ENCODE measurements at places on chromosomes 6 and 20.

DNA sequence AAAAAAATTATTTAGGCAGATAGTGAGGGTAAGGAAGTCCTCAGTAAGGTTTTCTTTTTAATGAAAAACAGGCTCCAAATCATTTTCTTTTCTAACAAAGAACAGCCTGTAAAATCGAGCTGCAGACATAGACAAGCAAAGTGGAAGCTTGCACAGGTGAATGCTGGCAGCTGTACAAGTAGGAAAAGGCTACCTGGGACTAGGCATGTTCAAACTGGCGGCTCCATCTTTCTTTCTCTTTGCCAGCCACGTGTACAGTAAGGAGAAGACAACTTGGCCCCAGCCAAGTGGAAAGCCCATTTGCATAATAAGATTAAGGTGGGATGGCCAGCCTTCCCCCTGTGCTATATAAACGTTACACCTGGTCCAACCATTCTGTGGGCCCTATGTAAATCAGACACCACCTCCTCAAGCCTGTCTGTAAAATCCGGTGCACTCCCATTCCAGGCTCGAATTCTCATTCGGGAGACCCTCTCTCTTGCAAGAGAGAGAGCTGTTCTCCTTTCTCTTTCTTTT is 27.0 kb upstream of the SLC2A12 start:
- H3K36me3 ChIP-seq = no peaks in the 10 kb centered on the region
- no peak overlapping the region for H3K4me3 ChIP-seq
- no peak for DNase-seq
- H3K27me3 ChIP-seq = no peaks in the 10 kb centered on the region
- H3K4me1 ChIP-seq = peaks cover 5% of the 10 kb centered on the region
- no peak overlapping the region for H3K27ac ChIP-seq

DNA sequence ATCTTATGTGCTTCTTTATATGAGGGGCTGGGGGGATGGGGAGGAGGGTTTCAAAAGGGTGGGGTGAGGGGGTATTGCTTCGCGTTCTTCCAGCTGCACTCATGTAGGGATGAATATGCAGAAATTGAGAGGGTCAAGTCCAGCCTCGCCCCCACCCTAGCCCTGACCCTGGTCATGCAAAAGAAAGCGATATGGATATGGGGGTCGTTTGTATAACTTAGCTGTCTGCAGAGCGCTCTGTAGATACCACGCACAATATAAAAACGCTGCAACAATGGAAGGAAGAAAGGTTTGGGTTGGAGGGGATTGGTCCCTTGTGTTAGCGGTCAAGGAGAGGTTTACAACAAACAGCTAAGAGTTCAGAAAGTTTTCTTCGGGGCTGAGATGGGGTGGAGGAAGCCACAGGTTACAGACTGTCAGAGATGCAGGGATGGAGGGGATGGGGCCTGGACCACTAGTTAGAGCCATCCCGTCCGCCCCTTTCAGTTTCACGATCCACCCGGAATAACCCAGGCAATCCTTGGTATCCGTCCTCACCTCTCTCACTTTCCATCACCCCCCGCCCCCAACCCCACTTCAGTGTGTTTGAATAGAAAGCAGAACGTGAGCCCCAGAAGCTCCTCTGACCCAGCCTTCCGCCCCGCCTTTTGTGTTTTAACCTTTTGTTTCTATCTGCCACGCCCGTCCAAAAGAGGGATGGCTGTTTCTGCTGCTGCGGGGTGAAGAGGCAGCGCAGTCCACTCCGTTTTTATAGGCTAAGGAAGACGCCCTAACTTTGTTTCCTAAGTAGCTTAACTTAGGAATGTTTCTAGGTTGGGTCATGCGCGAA is 73.5 kb downstream of the SOX4 start:
- peak overlapping the region; percentile 21 for H3K27ac ChIP-seq
- H3K4me3 ChIP-seq = peak overlapping the region; percentile 79
- no peaks in the 10 kb centered on the region for H3K27me3 ChIP-seq
- H3K4me1 ChIP-seq = peaks cover 2% of the 10 kb centered on the region

- no peak overlapping the region for H3K27ac ChIP-seq
- no peak overlapping the region for H3K4me3 ChIP-seq
- H3K27me3 ChIP-seq = peaks cover 2% of the 10 kb centered on the region
- peak; percentile 57 for DNase-seq
These were observed 1.1 kb downstream of the TCP11 start for GRCh38 chr6:35139924-35140638.

GRCh38 chr6:45421709-45422502 is 44.2 kb upstream of the SUPT3H start:
- peak overlapping the region; percentile 73 for H3K4me3 ChIP-seq
- H3K36me3 ChIP-seq = peaks cover 15% of the 10 kb centered on the region
- peak; percentile 48 for DNase-seq
- H3K27ac ChIP-seq = no peak overlapping the region
- peaks cover 15% of the 10 kb centered on the region for H3K4me1 ChIP-seq

DNA sequence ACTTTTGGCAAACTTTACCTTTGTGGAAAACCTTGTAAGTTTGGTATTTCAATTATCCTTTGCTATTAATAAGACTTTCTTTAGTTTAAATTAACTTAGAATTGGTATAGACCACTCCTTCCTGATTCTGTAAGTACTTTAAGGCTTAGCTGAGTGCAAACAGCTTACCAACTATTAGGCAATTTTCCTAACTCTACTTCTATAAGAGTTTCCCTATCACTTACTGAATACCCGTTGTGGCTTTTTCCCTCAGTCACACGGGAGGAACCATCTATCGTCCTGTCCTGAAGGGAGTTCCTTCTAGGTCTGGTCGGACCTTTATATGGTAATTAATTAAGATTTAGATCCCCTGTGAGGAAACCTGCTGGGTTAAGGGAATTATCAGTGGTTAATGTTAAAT is 9.6 kb downstream of the SLC35A1 start:
- H3K27ac ChIP-seq = no peak overlapping the region
- H3K27me3 ChIP-seq = no peaks in the 10 kb centered on the region
- H3K4me3 ChIP-seq = no peak overlapping the region
- no peaks in the 10 kb centered on the region for H3K4me1 ChIP-seq
- peaks cover 4% of the 10 kb centered on the region for H3K36me3 ChIP-seq
- DNase-seq = no peak

GRCh38 chr6:137358273-137358672 is 135.9 kb downstream of the OLIG3 start:
- no peak overlapping the region for H3K4me3 ChIP-seq
- no peak for DNase-seq
- H3K27ac ChIP-seq = no peak overlapping the region
- H3K4me1 ChIP-seq = peaks cover 12% of the 10 kb centered on the region

- no peak overlapping the region for H3K27ac ChIP-seq
- no peak for DNase-seq
- no peaks in the 10 kb centered on the region for H3K36me3 ChIP-seq
- no peak overlapping the region for H3K4me3 ChIP-seq
These were observed 16.0 kb downstream of the ECT2L start for GRCh38 chr6:138811866-138812265.

DNA sequence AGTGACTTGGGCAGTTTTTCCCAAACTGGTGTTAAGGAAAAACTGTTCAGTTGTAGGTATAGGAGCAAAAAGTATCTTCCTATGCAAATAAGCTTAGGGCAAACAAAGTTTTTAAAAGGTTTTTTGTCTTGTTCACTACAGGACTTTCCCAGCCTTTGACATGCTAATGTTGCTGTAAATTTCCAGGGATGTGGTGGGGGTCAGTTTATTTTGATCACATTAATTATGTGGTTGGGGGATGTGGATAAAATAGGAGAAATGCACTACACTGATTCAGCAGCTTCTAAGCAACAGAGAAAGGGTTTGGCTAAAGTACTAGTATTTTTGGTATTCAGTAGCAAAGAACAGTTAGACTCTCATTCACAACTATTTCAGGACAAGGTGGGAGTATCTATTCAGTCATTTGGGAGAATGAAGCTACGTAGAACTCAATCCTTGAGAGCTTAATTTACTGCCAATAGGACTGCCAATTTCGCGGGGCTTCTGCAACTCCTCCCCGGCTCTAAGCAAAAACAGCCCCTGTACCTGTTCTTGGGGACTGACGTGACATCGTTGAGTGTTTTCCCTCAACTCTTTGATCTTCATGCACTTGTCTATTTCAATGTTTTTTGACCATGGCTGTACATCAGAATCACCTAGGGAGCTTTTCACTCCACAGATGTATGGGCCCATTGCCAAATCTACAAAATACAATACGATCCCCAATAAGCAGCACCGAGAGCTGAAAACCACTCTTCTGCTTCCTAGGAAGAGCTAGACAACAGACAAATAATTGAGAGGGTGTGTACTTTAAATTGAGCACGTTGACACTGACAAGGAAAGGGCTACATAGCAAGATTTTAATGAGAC is 94.8 kb upstream of the NHSL1 start:
- H3K27ac ChIP-seq = no peak overlapping the region
- H3K4me3 ChIP-seq = no peak overlapping the region
- H3K36me3 ChIP-seq = no peaks in the 10 kb centered on the region
- peaks cover 23% of the 10 kb centered on the region for H3K4me1 ChIP-seq
- DNase-seq = no peak

DNA sequence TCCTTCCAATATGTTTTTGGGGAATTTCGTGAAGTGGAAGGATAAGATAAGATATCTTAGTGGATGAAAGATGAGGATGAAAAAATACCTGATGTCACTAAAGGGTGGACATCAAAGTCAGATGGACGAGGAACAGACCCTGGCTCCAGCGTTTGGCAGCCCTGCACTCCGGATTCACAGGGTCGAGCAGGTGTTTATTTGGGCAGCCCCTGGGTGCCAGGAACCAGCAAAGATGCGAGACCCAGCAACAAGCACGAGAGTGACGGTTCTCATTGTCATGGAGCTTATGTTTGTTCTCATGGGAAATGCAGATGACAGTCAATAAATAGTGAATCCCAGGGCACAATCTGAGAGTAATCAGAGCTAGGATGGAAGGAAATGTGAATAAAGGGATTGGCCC is 131.1 kb downstream of the PHACTR3 start:
- H3K27me3 ChIP-seq = no peaks in the 10 kb centered on the region
- no peak overlapping the region for H3K27ac ChIP-seq
- H3K4me3 ChIP-seq = no peak overlapping the region
- no peak for DNase-seq

DNA sequence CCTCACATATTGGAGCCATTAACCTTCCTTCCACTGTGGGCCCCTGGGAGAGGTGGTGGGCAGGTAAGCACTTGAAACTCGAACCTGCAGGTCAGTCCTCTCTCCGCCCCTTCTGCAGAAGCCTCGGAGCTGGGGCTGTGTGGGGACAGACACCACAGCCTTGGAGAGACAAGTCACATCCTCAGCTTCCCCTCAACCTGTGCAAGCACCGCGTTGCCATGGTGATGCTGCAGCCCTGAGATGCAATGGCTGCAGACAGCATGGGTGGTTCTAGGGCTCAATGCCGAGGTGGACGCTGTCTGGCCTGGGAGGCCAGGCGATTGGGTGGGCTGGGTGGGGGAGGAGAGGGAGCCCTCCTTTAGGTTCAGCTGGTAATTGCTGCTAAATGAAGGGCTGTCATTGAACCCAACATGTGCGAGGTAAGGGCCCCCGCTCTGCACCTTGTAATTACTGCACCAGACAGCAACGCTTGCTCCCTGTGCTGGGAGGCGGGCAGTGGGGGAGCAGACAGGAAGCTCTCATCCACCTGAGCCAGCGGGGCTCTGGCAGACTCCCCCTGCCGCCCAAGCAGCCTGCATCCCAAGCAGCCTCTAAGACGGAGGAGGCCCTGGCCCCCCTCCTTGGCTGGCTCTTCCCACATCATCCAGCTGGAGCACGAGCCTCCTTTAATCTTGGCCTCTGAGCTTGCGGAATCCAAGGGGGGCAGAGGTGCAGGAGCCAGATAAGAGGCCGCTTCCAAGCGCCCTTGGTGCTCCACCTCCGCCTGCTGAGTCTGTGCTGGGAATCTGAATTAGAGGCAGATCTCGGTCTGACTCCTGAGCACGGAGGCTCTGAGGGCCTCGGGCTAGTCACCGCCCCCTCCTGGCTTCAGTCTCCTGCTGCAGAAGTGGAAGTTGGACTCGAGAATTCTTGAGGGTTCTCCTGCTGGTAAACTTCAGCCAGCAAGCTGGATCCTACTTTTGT is 39.8 kb upstream of the CDH22 start:
- no peak overlapping the region for H3K27ac ChIP-seq
- peaks cover 37% of the 10 kb centered on the region for H3K4me1 ChIP-seq
- peak; percentile 48 for DNase-seq
- peaks cover 2% of the 10 kb centered on the region for H3K36me3 ChIP-seq

DNA sequence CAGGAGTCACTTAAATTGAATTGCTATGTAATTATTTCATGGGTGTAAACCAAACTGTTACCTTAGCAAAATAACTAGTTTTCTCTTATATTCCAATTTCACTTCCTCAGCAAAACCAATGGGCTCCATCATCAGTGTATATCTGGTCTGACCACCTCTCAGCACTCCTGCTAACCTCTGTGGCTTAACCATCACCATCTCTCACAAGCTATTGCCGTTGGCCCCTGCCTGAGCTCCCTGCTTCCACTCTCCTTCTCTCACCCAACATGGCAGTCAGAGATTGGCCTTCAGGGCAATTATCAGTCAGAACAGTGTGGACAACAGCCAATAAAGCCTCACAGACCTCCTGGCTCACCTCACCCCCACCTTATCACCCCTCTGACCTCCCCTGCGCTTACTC is 124.0 kb downstream of the CARMIL1 start:
- no peak overlapping the region for H3K4me3 ChIP-seq
- H3K27ac ChIP-seq = no peak overlapping the region
- H3K4me1 ChIP-seq = no peaks in the 10 kb centered on the region
- no peaks in the 10 kb centered on the region for H3K36me3 ChIP-seq
- DNase-seq = no peak

GRCh38 chr6:41497994-41498393 is 48.2 kb upstream of the FOXP4 start:
- DNase-seq = no peak
- H3K27me3 ChIP-seq = no peaks in the 10 kb centered on the region
- no peak overlapping the region for H3K27ac ChIP-seq
- no peaks in the 10 kb centered on the region for H3K36me3 ChIP-seq

DNA sequence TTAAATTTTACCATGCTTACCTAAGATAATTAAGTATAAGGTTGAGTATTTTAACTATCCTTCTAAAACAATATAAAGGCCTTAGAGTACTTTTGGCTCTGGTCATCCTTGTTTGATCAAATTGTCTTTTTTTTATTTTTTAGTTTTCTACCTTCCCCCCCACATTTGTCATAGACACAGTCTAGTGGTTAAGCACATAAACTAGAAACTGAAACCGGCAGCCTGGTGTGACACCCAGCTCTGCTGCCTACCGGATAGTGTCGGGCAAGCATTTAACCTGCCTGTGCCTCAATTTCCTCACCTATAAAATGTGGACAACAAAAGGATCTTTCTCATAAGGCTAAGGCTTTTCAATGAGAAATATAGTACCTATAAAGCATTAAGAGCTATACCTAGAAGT is 21.6 kb upstream of the TULP4 start:
- no peak overlapping the region for H3K4me3 ChIP-seq
- no peak overlapping the region for H3K27ac ChIP-seq
- H3K4me1 ChIP-seq = peaks cover 4% of the 10 kb centered on the region

DNA sequence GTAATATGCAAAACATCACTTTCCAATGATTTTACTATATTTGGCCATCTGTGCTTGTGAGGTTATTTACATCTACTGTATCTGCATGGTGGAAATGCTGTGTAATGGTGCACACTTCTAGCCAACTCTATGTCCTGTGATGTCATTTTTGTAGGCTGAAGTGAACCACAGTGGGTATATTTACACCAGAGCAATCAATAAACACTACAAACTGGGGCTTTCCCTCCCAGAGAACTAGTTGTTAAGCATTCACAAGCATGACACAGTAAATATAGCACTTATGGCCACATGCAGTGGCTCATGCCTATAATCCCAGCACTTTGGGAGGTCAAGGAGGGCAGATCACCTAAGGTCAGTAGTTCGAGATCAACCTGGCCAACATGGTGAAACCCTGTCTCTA is 4.9 kb downstream of the SLC22A2 start:
- H3K27ac ChIP-seq = no peak overlapping the region
- H3K4me3 ChIP-seq = no peak overlapping the region
- H3K4me1 ChIP-seq = peaks cover 3% of the 10 kb centered on the region
- H3K36me3 ChIP-seq = no peaks in the 10 kb centered on the region
